ENCODE measurements at places on chromosomes 5 and 9.

- no peak for DNase-seq
Measured at GRCh38 chr9:122975196-122975595, 34.4 kb downstream of the RABGAP1 start.

DNA sequence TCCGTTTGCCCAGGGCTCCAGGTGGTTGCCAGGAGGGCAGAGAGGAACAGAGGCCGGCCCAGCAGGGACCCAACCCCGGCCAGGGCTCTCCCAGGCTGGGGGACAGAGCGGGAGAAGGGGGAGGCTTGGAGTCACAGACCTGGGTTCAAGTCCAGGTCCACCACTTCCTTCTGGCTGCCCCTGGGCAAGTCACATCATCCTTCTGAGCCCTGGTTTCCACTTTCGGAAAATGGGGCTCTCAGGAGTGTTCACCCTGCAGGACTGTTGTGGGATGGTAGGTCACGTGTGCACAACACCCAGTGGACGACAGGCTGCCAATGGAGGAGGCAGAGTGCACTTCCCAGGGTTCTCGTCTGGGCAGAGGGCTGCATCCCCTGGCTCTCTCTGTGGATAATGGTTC is 245.4 kb downstream of the PBX3 start:
- no peak for DNase-seq

DNA sequence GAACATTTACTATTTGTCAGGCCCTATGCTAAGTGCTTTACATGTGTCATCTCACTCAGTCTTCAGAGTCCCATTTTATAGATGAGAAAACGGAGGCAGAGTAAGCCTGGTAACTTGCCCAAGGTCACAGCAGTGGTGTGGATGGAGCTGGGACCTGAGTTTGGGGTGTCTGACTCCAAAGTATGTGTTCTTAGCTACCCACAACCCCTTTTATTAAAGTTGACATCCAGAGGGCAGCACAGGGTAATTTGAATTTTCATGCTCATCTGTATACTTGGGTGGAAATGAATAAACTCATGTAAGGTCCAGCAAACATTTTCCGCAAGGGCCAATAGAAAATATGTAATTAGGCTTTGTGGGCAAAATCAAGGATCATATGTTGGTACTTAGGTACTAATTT is 93.4 kb upstream of the SLC25A48 start:
- DNase-seq = no peak

DNA sequence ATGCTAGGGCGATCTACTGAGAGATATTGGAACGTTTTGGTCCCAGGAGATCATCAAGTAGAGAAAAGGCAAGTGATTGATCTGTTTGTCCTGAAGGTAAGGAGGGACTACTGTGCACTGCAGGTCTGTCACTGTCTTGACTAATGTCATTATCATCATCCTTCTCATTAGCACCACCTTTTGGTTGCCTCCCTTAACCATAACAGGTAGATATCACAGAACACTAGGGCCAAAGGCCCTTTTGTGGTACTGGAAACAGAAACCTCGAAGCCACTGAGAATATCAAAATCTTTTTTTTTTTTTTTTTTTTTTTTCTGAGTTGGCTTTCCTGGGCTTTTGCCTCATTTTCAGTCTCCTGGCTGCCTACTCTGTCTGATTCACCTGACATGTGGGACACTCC is 134.0 kb downstream of the KCTD16 start:
- DNase-seq = no peak

DNA sequence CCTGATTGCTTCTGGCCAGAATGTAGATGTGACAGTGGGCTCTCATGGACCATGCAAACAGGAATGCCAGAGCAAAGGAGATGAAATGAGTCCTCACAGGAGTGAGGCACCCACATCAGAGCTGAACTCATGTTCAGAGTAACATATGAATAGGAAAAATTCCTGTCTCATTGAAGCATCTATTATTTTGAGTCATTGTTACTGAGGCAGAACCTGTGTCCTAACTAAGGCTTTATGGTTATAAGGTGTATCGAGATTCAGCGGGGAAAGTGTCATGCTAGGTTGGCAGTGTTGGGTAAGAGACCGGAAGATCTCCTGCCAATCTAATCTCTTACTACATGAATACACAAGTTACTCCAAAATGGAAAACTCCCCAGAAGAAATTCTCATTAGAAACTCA is 304.1 kb downstream of the TRPM3 start:
- no peak for DNase-seq

- DNase-seq = no peak
Measured at GRCh38 chr5:32369542-32370155, 56.9 kb upstream of the MTMR12 start.

DNA sequence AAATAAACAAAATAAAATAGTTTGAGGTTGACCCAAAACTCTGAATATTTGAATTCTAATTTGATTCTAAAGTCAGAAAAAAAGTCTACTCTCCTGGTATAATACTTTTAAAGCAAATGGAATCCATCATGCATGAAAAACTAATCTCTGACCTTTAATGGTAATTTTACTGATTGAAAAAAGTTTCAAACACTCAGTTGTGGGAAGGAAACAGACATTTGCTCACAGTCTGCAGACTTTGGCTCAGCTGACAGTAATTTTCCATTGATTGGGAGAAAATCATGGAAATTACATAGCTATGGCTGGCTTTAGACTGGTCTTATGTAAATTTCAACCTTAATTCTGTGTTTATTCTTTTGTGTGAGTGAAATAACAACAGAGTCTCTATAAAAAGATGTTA is 574.3 kb downstream of the PDE4D start:
- no peak for DNase-seq

DNA sequence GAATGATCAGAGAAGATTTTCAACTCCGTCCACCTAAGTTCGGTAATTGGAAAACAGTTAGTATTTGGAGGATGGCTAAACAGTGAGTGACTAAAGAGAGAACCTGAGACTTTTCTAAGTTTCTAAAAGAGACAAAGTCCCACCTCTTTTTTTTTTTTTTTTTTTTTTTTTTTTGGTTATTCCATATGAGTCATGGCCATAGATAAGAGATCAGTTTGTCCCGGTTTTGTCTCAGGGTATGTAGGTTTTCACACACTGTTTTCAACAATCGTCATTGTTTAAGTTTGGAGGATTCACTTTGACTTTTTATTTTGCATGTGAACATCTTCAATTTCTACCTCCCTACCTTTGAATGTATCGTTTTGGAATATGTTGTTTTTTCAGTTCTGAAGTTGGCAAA is 85.9 kb downstream of the NTRK2 start:
- DNase-seq = no peak

- no peak for DNase-seq
Measured at GRCh38 chr9:137630679-137631078, 11.9 kb downstream of the EHMT1 start.

GRCh38 chr5:133714161-133714915 is 102.0 kb upstream of the FSTL4 start:
- peak; percentile 37 for DNase-seq

GRCh38 chr9:35962126-35962906 is 4.4 kb upstream of the OR2S2 start:
- DNase-seq = peak; percentile 63

DNA sequence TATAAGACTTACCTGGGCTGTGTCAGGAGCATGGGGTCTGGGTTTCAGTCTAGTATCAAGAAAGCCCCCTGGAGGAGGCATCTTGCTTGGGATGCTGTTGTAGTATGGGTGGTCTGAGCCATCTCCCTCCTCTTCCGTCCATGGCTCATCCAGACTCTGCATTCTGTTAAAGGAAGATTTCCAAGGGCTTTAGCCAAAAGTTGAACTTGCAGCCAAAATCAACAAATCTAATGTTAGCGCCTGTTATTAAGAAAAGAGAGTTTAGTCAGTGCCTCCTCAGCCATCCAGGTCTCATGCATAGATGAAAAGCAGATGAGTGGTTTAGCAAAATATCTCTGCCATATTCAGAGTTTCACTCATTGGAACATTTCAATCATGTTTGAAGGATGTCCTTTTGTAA is 55.6 kb downstream of the S1PR3 start:
- DNase-seq = peak; percentile 42

Measured in astrocyte of the hippocampus (primary cell).